H7 (cell line): ENCODE measurements at places on chromosomes 16 and 17. TPM values are rescaled to one million over a fixed set of nuclear protein-coding genes. Genes with fewer than 3 reads are reported as not detected.

- peak; percentile 95 for DNase-seq
Observed at GRCh38 chr17:38605411-38605840, 326 bp downstream of the SRCIN1 start.

GRCh38 chr17:13749891-13750235 is 148.1 kb upstream of the HS3ST3A1 start:
- no peak for DNase-seq

DNA sequence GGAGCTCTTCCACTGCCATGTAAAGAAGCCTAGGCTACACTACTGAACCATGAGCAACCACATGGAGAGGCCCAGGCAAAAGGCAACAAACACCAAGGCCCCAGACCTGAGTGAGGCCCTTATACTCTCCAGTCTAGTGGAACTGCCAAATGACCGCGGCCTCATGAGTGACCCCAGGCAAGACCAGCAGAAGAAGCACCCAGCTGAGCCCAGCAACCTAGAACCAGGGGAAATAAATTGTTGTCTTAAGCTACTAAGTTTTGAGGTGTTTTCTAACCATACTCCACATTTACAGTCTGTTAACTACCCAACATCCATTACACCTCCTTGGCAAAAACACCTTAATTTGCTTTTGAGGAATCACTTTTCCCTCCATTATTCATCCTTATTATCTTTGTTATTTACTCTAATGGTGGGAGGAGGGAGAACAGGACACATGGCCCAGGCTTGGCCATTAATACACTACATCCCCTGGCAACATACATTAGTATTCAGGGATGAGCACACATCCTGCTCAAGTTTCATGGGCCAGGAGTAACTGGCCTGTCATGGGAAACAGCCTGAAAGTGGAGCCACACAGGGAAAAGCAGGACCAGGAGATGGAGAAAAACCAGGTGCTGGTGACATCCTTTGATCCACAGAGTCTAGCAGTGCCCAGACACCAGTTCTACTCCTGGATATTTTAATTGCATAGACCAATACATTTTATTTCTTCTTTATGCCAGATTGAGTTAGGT is 26.2 kb downstream of the SLC39A11 start:
- DNase-seq, result no peak

DNA sequence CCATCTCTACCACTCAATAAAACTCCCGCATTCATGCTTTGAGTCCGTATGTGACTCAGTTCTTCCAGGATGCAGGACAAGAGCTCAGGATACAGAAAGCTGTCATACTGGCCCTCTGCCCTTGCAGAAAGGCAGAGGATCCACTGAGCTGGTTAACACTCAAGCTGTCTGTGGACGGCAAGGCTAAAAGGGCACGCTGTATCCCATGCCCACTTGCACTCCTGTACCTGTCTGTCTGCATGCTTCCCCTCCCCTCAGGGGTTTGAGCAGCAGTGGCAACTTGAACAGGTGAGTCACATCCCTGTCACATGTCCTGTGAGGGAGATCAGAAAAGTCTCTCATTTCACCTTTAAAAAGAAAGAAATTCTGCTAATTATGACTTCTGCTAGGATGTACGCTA is 293.8 kb downstream of the HS3ST3B1 start:
- DNase-seq, result no peak

DNA sequence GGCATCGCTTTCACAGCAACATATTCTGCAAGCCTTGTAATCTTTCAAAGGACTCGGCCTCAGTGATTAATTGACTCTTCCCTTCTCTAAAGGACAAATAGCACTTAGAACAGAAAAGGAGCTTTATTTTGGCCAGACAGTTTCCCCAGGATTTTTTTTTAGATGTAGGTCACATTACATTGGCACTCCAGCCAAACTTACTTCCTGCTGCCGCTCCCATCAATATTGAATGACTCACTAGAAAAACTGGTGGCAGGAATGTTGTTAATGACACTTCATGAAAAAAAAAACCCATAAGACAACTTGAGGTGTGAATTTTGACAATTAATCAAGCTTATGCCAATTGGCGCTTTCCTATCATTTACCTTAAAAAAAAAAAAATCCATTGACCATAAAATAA is 432.6 kb downstream of the TOX3 start:
- DNase-seq, result no peak

DNA sequence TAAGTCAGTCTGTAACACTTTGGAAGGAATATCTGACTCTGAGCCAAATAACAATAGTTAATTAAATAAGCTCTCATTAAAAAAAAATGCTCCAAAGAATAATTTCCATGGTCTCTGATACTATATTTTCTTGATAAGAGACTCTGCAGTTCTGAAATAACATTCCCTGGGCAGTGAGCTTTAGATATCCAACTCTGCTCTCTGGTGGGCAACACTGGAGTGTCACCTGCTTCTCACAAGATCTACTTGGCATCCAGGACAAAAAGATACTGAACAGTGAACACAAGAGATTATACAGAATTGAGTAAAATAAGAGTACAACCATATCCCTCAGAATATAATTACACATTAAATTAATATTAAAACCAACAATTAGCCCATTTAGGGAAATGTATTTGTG is 13.7 kb downstream of the BLMH start:
- peak; percentile 25 for DNase-seq

PYDC1 gene
- total RNA-seq, result not detected in 2 replicates

GRCh38 chr16:67781565-67781921 is 24.8 kb downstream of the RANBP10 start:
- no peak for DNase-seq

GRCh38 chr17:42138749-42139492 is 15.9 kb downstream of the RAB5C start:
- DNase-seq, result no peak

- DNase-seq, result peak; percentile 78
Observed at GRCh38 chr17:56597495-56597990, 4.0 kb downstream of the NOG start.

DNA sequence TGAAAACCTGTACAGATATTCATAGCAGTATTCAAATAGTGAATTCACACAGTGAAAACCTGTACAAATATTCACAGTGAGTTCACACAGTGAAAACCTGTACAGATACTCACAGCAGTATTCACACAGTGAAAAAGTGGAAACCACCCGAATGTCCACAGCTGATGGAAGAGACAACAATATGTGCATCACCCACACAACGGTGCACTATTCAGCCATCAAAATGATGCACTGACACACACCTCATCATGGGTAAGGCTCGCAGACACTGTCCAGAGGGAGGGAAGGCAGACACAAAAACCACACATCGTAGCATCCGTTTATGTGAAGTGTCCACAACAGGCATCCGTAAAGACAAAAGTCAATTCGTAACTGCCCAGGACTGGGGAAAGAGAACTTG is 100.9 kb downstream of the VPS53 start:
- DNase-seq, result no peak

NPIPB13 gene
- total RNA-seq, result 1.0 TPM in 1 of 2 replicates, not detected in the other

DNA sequence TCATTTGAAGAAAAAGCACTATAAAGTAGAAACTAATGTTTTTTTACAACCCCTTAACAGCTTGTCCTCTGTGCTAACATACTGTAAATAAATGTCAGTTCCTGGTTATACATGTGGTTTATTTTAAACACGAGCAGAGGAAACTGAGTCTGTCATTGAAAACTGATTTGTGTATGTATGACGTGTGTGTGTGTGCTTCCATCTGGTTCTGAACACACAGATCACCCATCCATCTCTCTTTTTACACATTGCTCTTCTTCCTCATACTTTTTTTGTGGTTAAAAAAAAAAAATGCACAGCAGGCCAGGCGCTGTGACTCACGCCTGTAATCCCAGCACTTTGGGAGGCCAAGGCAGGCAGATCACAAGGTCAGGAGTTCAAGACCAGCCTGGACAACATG is 49.5 kb downstream of the ZNF423 start:
- no peak for DNase-seq

GCGR gene
- 0.07 and 0.11 TPM in 2 replicates for total RNA-seq

- no peak for DNase-seq
Observed at GRCh38 chr16:73483934-73484711, 436.2 kb upstream of the ZFHX3 start.

GRCh38 chr17:28221751-28222414 is 97.1 kb upstream of the TMEM97 start:
- DNase-seq, result no peak

- no peak for DNase-seq
Observed at GRCh38 chr17:44282264-44282663, 14.3 kb upstream of the SLC4A1 start.

TBC1D3E gene
- total RNA-seq, result not detected in 2 replicates

DNA sequence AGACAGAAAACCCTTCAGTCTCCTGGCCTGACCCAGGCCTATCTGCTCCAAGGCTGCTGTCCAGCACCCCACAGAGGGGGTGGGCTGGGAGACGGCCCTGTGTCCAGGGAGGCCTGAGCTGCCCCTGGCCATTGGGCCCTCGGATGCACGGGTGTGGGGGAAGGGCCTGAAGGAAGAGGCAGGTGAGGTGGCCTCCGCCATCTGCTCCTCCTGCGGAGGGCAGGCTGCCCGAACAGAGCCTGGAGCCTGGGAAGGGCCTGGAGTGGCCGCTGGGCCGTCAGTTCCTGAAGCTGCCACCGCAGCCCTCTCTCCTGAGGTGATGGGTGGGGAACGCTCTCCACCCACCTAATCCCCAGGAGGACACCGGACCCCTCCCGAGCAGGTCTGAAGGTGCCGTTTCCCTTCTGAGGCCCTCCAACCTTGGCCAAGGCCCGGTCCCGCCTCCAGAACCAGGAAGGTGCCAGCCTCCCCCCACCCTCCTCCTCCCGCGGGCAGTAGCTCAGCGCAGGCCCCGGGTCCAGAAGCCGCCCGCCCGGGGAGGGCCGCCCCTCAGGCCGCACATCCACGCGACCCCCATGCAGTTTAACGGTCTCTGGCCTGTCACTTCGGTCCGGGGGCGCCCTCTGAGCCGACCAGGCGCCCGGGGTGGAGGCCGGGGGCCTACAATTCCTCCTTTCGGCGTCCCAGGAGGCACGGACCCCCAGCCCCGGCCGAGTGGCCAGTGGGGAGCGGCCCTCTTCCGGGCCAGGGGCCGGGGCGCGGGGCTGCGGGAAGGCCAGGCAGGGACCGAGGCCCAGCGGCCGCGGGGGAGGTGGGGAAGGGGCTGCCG is 835 bp downstream of the FBXL16 start:
- DNase-seq, result peak; percentile 86

DNA sequence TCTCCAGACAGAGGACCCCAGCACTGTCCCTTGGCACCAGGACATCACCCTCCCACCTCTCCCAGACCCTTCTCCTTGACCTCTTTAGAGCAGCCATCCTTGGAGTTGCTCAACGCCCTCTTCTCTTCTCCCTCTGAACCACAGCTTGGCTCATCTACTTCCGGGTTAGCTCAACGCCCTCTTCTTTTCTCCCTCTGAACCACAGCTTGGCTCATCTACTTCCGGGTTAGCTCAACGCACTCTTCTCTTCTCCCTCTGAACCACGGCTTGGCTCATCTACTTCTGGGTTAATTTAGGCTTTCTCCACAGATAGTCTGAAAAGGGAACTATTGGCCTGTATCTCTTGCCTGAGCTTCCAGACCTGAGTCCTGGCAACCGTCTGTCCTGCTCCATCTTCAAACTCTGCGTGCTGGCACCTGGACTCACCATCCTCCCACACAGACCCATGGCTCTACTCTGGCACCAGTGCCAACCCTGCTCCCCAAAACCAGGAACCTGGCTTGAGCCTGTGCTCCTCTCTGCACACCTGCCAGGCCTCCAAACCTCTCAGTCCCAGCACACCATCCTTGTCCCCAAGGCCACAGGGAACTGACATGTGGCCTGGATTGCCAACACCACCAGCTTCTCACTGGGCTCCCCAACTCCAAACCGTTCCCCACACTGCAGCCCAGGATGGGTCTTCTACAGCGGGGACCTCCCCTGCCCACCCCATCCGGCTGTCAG is 25.3 kb upstream of the FAAP100 start:
- no peak for DNase-seq

- no peak for DNase-seq
Observed at GRCh38 chr16:56833243-56833970, 31.6 kb upstream of the SLC12A3 start.

DNA sequence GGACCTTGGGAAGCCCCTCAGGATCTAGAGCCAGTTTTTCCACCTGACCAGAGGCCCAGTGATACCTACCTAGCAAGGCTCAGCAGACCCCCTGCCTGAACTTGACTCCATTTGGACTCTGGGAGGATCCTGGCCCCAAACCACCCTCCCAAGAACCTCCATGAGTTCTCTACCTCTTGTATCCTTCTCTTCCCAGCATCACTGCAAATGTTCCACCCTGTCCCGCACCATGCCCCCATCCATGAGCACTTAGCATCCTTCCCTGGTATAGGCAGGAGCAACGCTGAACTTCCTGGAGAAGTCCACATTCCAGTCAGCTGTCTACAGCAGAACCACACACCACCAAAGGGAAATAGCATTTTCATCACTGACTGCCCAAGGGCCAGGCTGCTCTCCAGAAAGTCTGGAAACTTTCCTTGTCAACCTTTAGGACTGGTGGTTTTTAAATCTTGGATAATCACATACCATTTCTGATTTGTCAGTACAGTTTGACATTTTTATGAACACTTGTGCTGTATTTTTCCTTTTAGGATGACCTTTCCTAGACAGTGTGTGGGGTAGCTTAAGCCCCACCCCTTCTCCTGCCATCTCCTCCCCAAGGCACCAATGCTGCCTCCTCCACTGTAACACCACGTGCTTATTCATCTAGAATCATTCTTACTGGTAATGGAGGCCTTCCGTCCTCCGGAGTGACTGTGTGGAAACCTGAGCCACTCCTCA is 13.9 kb downstream of the EIF4A3 start:
- no peak for DNase-seq

DNA sequence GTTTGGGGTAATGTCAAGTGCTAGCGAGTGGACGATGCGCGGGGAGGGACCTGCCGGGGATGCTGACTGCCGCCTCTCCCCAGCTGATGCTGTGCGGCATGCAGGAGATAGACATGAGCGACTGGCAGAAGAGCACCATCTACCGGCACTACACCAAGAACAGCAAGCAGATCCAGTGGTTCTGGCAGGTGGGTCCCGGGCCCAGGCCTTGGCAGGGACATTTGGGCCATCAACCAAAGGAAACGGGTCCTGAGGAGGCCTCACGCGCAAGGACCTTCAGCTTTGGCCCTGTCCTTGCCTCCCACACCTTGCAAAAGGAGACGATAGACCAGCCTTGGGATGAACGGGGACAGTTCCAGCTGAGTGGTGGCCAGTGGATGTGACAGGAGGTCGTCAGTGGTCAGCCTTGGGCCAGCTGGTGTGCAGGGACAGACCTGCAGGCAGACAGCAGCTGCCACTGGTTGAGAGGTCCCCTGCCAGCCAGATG is 13.6 kb upstream of the CLEC18A start:
- peak; percentile 80 for DNase-seq

KLHL11 gene
- total RNA-seq, result 14.7 and 18.1 TPM in 2 replicates

DNA sequence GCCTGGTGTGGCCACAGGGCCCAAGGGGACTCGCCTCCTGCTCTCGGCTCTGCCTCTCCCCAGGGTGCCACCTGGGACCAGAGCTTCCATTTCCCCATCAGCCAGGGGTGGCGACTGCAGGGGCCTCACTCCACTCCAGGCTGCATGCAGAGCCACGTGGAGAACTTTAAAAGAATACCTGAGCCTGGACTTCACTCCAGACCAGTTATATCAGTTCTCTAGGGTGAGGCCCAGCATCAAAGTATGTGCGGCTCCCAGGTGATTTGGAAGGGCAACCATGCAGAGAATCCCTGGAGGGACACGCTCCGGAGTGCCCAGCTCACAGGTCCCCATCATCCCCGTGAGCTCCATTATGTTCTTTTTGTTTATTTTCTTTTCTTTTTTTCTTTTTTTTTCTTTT is 39.8 kb downstream of the KIAA0513 start:
- DNase-seq, result no peak

MPO gene
- not detected in 2 replicates for total RNA-seq

GRCh38 chr17:83085103-83085502 is 5.7 kb downstream of the METRNL start:
- DNase-seq, result peak; percentile 67

- peak; percentile 64 for DNase-seq
Observed at GRCh38 chr16:50539822-50540710, 8.1 kb upstream of the NKD1 start.

- DNase-seq, result peak; percentile 64
Observed at GRCh38 chr17:42305543-42306384, 17.5 kb downstream of the STAT5A start.
